NCI-H446 treated with DMSO at 0.1 percent for 48 hours (cell line): ENCODE measurements at places on chromosomes 11 and 22.

- no peak for DNase-seq
These were observed 35.1 kb upstream of the LRRC10B start for GRCh38 chr11:61473370-61474012.

DNA sequence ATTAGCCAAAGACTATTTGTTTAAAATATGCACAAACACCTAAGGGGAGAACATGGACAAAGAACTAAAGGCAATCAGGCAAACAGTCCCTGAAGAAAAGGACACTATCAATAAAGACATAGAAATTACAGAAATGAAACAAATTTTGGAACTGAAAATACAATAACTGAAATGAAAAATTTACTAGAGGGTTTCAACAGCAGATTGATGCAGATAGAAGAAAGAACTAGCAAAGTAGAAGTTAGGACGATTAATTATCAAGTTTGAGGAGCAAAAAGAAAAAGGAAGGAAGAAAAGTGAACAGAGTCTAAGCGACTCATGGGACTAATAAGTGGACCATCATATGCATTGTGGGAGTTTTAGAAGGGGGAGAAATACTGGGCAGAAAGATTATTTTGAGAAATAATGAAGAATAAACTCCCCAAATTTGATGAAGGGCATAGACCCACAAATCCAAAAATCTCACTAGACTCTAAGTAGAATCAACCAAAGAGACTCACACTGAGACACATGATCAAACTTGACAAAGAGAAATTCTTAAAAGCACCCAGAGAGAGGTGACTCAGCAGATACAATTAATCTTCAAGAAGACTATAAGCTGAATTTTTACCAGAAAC is 62.9 kb downstream of the JAM3 start:
- DNase-seq: no peak

- DNase-seq: no peak
These were observed 117.7 kb downstream of the KCNC1 start for GRCh38 chr11:17852246-17852645.

DNA sequence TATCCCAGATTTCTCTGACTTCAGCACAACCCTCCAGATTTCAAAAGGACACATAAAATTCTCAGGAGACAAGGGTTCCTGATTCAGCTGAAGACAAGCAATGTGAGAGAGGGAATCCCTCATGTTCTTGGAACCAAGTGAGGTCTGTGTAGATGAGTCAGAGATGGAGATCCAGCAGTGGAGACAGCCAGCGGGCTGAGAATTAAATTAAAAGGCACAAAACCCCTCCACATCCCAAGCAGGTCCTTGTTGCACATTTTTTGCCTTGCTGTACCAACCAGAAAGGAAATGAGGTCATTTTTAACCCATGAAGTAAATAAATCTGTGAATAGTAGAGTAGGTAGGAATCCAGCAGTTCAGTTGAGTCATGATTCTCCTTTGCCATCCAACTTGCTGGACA is 9.7 kb downstream of the MTNR1B start:
- no peak for DNase-seq

- no peak for DNase-seq
These were observed 191.0 kb downstream of the BRD1 start for GRCh38 chr22:49636649-49637048.

DNA sequence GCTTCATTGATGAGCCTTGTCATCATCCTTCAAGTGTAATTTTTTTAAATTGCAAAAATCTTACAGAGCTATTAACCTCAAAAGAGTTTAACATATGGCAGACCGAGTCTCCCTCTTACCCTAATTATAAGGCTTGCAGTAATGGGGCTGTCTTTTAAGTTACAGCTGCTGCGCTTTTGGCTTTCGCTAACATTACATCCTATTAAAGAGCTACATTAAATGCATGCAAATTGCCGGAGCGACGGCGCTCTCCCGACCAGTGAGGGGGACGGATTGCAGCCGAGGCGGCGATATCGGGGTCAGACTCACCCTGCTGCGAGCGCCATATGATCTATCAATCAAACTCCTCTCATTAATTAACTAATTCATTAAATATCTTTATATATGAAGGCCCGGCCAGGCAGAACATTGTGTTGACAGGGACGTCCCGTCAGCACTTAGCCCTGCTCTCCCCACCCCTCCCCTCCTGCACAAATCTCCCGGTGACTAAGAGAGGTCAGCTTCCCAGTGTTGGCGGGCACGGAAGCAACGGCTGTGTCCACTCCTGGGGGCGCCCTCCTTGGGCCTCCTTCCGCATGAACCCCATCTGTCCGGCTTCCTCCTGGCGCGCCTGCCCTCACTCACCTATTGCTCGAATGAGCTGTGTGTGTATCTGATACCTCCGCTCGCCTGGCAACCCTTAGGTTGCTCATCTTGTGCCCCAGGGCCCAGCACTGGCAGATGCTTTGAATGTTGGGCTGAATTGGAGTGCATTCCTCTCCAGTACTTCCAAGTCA is 156.0 kb upstream of the CADM1 start:
- DNase-seq: no peak

- DNase-seq: no peak
These were observed 38.2 kb downstream of the TRIOBP start for GRCh38 chr22:37734964-37735451.

GRCh38 chr11:16403851-16404250 is 47.5 kb upstream of the SOX6 start:
- no peak for DNase-seq

- DNase-seq: no peak
These were observed 707 bp upstream of the FTH1 start for GRCh38 chr11:61967924-61968757.

DNA sequence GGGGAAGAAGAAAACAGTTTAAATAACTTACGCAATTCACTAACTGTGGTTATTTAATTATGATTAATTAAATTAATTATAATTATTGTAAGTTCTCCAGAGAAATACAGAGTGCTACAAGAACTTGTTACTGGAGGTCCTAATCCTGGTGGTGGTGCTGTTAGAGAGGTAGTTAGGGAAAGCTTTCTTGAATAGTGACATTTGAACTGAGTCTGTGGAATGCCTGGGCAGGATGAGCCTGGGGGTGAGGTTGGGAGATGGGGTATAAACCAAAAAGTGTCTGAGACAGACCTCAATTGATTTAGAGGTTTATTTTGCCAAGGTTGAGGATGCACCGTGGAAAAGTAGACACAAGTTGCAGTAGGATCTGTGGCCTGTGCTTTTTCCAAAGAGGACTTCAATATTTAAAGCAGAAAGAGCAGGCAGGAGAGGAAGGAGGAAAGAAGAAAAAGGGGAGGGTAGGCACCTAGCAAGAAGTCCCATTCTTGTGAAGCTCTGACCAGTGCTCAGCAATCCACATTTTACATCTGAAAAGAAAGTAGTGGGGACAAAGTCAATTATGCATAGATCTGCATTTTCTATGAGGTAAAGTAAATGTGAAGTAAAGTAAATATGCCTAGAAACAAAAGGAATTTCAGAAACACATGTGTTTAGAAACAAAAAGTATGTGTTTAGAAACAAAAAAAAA is 4.4 kb upstream of the ZNF202 start:
- DNase-seq: no peak

- DNase-seq: no peak
These were observed 26.7 kb downstream of the ALG8 start for GRCh38 chr11:78112582-78113275.

GRCh38 chr22:36658900-36659299 is 44.7 kb downstream of the CACNG2 start:
- DNase-seq: no peak

DNA sequence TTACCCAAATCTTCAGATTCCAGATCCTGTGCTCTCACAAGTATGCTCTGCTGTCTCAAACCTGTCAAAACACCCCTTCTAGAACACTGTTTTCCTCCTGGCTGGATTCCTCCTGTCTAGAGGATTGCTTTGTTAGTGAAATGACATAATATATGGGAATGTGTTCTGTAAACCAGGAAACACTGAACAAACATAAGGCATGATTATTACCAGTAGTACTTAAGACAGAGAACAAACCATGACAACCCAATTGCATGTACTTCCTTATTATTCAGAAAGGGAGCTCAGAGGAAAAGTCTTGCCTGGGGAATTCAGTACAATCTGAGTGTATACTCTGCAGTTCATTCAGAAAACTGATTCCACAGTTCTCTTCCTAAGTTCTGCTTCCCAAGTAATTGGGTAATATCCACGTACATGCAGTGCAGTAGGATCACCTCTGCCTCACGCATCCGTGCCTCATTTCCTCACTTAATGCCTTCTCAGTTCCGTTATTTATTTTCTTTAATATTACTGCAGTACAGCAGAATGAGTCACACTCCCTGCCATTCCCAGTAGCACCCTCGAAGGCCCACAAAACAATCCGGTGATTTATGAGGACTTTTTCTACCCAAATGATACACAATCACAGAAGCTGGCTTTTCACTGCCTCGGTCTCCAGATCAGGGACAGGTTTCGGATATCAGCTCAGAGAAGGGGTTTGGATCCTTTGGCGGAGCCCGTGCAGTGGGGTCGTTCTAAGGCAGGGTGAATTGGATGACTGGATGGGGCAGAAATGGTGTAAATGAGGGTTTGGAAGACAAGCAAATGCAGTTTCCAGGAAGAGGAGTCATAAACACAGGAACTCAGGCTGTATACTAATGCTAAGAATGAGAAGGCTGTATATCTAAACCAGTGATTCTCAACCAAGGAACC is 896.9 kb downstream of the KCNA4 start:
- DNase-seq: no peak

GRCh38 chr11:6736495-6737121 is 35.2 kb downstream of the OR2AG2 start:
- no peak for DNase-seq

DNA sequence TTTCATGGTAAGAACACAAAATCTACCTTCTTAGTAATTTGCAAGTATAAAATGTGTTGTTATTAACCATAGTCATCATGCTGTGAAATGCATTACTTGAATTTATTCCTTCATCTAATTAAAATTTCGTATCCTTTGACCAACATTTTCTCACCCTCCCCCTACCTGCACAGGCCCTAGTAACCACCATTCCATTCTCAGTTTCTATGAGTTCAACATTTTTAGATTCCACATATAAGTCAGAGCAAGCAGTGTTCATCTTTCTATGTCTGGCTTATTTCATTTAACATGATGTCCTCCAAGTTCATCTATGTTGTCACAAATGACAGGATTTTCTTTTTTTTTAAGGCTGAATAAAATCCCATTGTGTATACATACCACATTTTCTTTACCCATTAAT is 43.5 kb upstream of the CCDC179 start:
- no peak for DNase-seq

DNA sequence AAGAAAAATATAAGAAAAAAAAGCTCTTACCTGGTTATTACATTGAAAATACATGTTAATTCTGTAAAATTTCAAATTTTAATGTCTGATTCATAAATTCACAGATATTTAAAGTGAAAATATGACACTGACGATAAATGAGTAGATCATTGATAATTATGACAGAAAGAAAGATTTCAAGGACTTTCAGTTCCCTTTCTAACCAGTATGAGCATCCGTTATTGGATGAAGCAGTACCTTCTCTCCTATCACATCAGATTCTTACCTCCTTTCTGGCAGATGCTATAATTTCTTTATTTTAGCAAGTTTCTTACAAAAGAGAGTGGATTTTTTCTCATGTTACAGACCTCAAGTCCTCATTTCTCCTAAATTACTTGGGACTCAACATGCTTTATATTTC is 847.3 kb downstream of the JRKL start:
- no peak for DNase-seq

DNA sequence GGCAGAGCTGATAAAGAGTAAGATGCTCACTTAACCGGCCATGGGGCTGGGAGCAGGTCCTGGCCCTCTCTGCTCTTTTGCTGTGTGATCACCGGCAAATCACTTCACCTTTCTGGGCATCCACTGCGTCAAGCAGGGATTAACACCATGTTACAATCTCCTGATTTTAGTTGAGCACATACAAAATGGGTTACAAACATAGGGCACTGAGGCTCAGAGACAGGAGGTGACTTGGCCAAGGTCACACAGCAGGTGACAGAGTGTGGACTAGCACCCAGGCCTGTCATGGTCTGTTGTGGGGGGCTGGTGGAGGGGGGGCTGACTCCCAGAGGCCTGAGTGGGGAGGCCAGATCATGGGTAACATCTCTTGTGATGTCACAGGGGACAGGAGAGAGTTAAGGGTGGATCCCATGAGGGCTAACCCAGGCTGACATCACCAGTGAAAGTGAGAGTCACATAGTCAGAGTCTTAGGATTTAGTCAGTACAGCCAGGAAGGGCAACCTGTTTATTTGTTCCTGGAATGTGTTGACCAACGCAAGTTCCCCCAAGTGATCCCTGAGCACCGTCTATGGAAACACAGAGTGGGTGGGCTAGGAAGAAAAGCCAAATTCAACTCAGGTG is 27.8 kb downstream of the GDPD5 start:
- no peak for DNase-seq

- no peak for DNase-seq
These were observed 12.1 kb downstream of the P2RY2 start for GRCh38 chr11:73229896-73230875.

GRCh38 chr11:72586321-72587090 is 87.7 kb downstream of the PDE2A start:
- DNase-seq: no peak

- DNase-seq: no peak
These were observed 85.8 kb downstream of the ZBTB16 start for GRCh38 chr11:114145166-114145775.

DNA sequence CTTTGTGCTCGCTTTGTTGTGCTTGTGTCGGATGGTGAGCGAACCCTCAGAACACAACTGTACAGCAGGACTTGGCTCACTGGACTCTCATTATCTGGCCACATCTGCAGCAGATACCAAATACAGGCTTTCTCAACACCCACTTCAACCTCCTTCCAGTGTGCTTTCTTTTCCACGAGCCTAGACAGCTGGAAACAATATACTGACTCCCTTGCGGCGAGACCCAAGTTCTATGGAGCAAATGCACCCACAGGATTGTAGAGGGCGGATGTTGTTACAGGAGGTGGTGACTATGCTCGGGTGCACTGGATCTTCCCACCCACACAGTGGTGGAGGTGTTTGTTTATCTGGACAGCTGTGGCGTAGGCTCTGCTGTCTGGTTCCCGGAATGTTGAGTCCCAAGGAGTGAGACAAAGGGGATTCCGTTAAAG is 204.3 kb downstream of the TENM4 start:
- DNase-seq: no peak

DNA sequence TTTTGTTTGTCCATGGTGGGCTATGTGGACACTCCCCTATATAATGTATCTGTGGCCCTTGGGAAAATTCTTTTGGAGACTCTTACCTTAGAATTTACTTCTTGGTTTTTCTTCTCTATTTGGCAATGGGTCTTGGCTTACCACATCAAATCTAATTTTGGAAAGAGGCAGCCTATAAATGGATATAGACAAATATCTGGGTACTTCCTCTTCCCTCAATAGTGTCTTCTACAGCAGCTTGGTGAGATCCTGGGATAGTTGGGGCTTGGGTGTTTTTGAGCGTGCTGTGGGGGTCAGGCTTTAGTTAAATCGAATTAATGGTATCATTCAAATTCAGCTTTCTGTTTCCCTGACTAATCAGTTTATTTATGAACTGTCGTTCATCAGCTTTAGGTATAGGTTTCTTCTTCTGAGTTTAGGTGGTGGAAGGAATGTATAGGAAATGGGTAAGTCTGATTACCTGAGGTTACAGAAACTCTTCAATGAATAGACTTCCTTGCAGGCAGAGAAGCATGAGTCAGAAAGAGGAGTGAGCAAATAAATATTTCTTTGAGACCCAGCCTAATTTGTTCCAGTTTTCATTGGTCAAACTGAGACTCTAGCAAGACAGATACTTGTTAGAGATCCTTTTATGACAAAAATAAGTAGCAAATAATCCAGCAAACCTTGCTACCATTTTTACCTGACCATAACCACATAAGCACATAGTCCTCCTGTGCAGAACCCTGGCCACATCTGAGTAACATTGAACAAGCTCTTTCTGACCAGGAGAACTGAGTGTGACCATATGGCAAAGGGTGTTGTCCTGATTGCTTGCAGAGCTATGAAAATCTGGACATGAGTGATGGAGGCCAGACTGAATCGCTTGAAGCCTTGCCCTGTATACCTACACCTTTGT is 68.6 kb upstream of the SORL1-AS1 start:
- no peak for DNase-seq
